Activated T-helper 1 cell treated with anti-CD3 and anti-CD28 coated beads, Interleukin-2, amount 50 U/mL, for 16 hours (primary cell): ENCODE measurements at places on chromosomes 2 and 18.

DNA sequence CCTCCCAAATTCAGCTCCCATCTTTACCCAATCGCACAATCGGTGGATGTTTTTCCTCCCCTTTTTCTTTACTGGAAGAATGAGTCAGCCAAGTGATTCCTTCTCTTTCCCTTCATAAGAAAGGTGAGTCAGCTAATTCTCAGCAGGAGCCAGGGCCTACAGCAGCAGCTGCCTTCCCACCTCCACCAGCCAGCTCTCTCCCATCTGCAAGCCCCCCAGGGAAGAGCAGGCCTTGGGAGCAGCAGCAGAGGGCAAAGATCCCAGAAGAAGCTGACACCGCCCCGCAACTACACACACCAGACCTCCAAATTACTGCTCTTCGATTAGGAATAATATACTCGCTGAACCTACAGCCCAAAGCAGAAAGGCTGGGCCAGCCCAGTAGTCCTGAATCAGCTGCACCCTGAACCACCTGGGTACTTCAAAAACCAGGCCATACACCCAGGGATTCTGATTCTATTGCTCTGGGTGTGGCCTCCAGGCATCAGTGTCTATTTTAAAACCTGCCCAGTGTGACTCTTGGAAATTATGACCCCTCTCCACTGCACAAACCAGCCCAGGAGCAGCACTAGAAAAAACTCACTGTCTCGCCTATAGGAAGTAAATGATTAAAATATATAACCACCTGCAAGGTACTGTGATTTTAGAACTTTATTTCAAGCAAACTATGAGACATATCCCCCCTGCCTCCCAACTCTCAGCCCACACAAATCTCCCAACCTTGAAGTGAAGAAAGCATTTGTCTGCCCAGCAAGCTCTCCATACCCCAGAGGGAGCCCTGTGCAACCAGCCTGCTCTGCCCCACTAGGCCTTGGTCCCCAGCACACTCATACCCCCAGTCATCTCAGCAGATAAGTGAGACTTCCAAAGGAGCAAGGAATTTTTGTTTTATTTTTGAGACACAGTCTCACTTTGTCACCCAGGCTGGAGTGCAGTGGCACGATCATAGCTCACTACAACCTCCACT, 7.3 kb downstream of the SFXN5 start:
- DNase-seq: no peak

GRCh38 chr18:49904871-49905555, 91.7 kb upstream of the ACAA2 start:
- no peak for DNase-seq

DNA sequence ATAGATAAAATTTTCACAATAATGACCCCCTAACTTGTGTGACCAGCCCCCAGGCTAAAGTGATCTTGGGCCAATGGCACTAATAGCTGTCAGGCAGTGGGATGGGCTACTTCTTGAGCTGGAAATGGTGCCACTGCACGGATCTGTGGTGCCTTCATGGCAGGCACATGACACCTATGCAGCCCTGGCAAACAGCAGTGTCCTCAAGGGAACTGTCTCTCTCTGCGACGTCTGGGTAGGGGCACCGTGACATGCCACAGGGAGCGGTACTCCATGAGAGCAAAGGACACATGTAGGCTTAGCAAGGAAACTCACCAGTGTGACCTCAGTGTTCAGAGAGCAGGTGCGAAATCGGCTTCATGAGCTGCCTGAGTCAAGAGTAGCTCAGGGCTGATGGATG, 161.7 kb upstream of the TWIST2 start:
- DNase-seq: no peak

- no peak for DNase-seq
Observed at GRCh38 chr18:45201029-45201428, 414.2 kb upstream of the SLC14A2 start.

GRCh38 chr2:58571181-58571852, 330.2 kb upstream of the FANCL start:
- no peak for DNase-seq

DNA sequence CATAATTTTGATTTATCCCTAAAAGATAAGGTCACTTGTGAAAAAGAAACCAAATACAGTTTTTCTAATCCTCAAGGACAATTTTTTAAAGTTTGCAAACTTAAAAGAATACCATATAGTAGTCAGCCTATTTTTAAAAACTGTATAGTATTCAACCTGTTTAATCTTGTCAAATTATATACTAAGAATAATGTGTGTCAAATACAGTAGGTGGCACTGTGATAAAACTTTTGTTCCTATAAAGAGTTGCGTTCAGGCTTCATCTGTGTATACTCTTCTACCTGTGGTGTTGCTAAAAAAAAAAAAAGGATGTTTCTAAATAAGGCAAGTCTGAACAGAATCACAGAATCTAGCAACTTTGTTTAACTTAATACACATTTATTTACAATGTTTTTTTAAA, 68.6 kb downstream of the CCDC138 start:
- no peak for DNase-seq

- DNase-seq: no peak
Observed at GRCh38 chr18:12336887-12337286, 28.8 kb downstream of the TUBB6 start.

DNA sequence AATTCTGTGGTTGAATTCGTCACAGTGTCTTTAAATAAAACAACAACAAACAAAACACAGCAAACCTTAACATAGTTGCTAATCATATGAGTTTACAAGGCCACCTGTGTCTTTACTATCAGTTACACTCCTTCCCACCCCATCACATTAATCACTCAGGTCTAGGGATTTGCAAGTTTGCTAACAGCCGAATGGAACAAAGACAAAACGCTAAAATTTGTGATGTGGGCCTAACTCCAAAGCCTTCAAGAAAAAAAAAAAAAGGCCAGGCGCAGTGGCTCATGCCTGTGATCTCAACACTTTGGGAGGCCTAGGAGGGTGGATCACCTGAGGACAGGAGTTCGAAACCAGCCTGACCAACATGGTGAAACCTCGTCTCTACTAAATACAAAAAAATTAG, 566 bp upstream of the POLI start:
- no peak for DNase-seq

- DNase-seq: no peak
Observed at GRCh38 chr2:215854008-215854407, 159.3 kb downstream of the MREG start.

- no peak for DNase-seq
Observed at GRCh38 chr2:61006486-61007105, 10.9 kb upstream of the PEX13 start.

DNA sequence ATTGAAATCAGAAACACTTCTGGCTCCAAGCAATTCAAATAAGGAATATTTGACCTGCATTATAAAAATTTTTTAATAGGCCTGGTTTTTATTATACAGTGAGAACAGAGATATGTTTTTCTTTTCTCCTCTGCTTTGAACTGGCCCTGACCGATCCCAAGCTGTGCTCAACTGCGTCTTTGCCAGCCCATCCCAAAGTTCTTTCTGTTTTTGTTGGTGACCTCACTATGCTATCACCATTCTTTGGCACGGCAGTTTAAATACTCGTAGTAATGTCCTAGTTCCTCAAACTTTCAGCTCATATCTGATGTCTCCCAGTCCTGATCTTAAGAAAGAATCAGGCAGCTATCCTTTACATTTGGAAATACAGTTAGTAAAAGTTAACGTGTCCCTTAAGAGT, 42.3 kb upstream of the NETO1 start:
- no peak for DNase-seq

DNA sequence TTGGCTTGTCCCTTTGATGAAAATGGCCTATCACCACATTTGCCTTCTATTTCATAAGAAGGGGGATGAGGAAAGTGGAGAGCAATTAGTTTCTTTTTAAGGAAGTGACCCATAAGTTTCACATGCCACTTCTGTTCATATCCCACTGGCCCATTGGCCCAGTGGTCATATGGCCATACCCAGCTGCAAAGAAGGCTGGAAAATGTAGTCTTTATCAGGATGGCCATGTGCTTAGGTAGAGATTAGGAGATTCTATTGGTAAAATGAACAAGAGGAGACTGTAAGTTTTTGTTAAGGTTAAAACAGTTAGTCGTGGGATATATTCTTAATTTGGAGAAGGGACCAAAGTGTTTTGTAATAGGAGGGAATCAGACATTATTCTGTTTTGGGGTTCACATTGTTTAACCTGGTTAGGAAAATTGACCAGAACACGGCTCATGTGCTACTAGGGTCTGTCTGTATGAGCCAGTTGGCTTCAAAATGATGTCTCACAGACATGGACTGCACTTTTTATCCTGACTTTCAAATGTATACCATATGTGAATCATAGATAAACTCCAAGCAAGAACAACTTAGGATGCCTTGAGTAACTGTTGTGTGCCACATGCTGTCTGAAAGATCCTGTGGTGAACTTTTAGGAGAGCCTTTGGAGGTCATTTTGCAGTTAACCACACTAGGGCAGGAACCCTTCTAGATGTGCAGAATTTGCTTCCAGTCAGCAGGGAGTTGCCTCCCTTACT, 17.3 kb downstream of the PLCL1 start:
- DNase-seq: no peak

- DNase-seq: no peak
Observed at GRCh38 chr18:10170375-10170774, 256.6 kb downstream of the VAPA start.

DNA sequence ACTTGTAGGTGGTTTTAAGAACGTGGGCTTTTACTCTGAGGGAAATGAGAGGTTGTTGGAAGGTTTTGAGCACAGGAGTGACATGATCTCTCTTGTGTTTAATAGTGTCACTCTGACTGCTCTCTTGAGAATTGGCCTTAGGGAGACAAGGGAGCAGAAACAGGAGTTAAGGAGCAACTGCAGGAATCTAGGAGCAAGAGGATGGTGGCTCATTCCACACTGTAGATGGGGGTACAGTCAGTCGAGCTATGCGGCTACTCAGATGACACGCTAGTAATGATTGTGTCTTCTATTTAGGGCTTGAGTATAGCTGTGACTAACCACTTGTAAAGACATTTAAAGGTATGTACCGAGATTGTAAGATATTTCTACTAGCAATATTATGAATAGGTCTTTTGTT, 87.4 kb downstream of the RPRM start:
- DNase-seq: no peak

GRCh38 chr2:113829270-113829669, 60.6 kb upstream of the ACTR3 start:
- no peak for DNase-seq

- no peak for DNase-seq
Observed at GRCh38 chr18:39462436-39462835, 1896.8 kb upstream of the CELF4 start.

- DNase-seq: no peak
Observed at GRCh38 chr2:101790857-101791256, 93.3 kb downstream of the MAP4K4 start.

- no peak for DNase-seq
Observed at GRCh38 chr2:68974946-68975665, 670 bp downstream of the GKN1 start.

DNA sequence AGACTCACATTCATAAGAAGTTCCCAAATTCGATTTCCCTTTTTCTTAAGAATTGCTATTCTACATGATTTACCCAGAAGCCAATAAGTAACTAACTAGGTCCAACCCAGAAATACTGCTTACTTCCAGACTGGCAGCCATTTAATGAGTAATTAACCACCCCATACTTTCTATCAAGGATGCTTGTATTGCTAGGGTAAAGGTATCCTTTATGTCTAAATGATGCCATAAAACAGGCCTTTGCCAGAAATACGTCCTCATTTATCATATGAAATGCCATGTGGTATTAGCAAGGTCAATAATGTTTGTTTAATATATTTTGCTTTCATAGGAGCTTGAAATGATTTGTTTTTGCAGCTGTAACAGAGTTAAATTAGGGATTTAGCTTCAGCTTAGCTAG, 56.1 kb downstream of the PLEKHM3 start:
- DNase-seq: no peak

DNA sequence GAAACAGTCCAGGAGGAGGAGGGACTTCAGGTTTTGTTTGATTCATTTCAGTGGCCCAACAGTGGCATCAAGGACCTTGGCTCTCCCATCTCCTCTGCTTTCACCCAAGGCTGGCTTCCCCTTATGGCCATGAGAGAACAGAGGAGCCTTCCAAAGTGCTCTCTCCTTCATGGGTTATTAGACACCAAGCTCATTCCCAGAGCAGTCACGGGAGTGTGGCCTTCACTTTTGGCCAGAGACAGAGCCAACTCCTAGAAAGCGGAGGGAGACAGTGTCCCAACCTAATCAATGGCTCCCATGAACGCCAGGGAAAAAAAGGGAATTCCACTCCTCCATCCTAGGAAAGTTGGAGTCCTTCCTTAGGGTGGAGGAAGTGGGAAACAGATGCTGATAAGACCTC, 871 bp upstream of the DUSP28 start:
- DNase-seq: no peak

- DNase-seq: no peak
Observed at GRCh38 chr2:215746887-215747615, 266.3 kb downstream of the MREG start.

DNA sequence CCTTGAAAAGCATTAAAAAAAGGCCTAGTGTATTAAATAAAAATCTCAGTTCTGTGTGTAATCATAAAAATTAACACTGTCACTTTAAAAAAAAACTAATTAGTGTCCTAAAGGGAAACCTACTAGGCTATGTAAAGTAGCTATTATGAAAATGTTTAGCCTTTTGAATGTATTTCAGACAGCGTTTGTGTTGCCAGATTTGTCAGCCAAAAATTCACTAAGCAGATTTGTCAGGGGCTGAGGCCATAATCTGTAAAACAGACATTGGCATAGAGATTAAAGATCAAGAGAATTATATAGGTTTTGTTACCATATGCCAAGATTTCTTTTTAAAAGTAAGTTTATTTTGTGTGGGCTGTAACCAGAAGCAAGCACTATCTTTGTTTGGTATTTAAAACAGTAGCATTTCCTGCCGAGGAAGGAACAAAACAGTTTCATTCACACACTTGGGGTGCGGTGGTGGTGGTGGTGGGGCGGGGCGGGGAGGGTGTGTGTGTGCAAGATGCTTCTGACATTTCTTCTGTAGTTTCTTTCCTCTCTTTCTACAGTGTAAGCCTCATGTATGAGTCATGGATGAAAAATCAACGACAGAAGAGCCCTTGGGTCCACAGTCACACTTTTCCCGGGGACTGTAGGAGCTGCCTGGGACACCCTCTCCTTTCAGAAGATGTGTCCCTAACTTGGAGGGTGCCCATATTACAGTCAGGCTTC, 328.5 kb upstream of the FANCL start:
- DNase-seq: no peak

GRCh38 chr2:189952536-189953109, 109.9 kb downstream of the MSTN start:
- DNase-seq: no peak

GRCh38 chr2:16726147-16726546, 60.5 kb upstream of the CYRIA start:
- DNase-seq: no peak

GRCh38 chr18:37674570-37674969, 109.0 kb upstream of the CELF4 start:
- DNase-seq: no peak

DNA sequence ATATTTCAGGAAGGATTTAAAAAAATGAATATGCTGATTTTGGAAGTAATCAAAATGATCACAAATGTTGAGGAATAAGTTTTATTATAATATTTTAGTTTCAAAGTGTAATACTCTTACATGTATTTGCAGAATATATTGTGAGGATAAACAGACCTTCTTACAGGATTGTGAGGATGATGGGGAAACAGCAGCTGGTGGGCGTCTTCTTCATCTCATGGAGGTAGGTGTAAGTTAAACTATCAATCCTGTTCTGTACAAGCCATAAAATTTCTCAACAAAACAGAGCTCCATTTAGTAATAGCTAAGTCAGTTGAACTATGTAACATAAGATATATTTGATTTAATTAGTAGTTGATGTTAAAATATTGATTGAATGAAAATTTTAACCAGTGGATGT, 12.5 kb upstream of the HRH4 start:
- no peak for DNase-seq

- no peak for DNase-seq
Observed at GRCh38 chr18:75321431-75321830, 106.1 kb downstream of the SMIM21 start.
